ENCODE measurements at places on chromosomes 2 and 18.

- no peak for DNase-seq
Measured at GRCh38 chr2:16960579-16960978, 294.9 kb upstream of the CYRIA start.

DNA sequence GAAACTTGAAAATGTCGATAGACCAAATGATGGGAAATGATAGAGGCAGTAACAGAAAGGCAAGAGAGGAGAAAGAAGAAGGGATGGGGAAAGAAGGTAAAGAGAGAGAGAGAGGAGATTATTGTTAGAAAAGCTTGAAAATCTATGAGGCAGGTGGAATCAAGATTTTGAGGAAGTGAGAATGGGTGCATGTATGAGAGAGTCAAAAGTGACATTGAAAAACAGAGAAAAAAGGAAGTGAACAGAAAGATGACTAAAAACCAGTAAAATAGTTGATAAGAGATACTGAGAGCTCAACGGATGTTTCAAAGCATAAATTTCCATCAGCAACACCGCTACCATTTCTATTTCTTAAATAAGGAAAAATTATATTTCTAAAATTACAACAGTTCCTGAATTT lies 327.4 kb upstream of the CWC22 start:
- no peak for DNase-seq

GRCh38 chr2:235527806-235528469 lies 34.1 kb downstream of the AGAP1 start:
- DNase-seq, result no peak

GRCh38 chr2:43326101-43326825 lies 99.9 kb upstream of the ZFP36L2 start:
- no peak for DNase-seq

DNA sequence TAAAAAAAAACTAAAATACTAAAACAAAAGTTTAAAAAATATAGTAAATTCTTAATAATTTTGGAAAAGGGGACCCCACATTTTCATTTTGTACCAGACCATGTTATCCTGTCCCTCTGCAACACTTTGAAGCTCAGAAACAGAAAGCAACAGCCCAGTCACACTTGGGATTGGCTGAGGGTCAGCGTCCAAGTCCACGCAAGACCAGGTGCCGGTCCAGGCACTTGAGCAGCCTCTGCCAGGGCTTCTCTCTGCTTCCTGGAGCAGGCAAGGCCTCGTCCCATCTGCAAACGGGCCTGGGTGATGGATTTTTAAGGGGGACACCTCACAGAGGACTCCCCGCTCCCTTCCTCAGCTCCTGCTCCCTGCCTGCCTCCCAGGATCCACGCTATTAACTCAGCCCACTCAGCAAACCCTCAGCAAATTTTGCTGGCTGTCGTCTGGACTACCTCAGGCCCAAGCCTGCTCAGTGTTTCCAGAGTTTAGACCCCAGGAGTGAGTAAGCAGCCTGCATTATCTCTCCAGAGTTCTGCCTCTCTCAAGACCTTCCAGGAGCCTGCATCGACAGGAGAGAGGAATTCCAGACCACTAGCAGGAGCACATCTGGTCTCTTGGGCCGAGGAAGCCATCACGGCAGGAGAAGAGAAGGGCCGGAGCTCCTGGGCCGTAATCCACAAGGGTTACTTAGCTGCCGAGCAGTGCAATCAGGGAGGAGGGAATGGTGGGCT lies 88.7 kb upstream of the STPG4 start:
- DNase-seq, result no peak

DNA sequence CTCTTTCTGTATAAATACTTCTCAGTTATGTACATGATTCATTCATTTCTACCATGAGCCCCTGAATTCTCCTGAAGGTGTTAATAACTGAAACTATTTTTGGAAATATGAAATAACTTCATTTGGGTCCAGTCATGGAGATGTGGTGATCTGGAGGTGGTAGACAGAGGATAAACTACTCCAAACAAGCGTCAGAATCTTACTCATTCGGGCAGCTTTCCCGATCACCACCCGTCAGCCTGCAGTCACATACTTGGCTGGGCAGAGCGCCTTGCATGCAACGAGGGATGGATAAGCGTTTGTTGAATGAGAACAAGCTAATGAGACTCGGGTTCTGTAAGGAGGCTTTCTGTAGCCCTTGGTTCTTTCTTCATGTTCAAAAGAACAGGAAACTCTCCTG lies 222.7 kb downstream of the CD226 start:
- no peak for DNase-seq

DNA sequence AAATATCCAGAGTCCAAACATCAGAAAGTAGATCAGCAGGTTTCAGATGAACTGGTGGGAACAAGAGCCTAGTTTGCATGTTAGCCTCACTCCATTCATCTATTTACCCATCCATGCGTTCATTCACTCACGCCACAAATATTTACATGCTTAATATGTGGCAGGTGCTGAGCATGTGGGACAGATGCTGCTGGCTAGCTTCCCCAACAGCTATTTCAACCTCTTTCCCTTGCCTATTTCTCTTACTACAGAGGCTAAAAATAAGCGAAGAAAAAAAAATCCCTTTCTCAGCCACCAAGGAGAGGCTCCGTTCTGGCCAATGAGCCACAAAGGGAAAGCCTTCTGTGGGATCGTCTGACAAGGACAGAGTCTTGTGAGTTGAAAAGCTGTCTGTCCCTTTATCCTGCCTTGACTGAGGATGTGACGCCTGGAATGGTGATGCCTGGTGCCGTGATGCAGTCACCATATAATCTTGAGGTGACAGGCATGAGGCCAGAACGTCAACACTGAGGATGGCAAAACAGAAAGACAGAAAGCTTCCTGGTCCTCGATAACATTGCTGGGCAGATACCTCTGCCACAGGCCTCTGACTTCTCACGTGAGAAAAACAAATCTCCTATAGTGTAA lies 78.2 kb downstream of the KCTD1 start:
- no peak for DNase-seq

GRCh38 chr2:23380562-23381065 lies 4.4 kb upstream of the KLHL29 start:
- DNase-seq, result no peak

DNA sequence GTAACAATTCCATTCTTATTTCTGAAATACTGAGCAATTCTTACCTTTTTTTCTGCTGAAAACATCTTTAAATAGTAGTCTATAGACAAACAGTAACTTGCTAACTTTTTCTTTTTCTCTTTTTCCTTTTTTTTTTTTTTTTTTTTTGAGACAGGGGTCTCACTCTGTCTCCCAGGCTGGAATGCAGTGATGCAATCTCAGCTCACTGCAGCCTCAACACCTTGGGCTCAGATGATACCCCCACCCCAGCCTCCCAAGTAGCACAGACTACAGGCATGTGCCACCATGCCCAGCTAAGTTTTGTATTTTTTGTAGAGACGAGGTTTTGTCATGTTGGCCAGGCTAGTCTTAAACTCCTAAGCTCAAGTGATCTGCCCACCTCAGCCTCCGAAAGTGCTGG lies 42.2 kb downstream of the MFSD6 start:
- no peak for DNase-seq

DNA sequence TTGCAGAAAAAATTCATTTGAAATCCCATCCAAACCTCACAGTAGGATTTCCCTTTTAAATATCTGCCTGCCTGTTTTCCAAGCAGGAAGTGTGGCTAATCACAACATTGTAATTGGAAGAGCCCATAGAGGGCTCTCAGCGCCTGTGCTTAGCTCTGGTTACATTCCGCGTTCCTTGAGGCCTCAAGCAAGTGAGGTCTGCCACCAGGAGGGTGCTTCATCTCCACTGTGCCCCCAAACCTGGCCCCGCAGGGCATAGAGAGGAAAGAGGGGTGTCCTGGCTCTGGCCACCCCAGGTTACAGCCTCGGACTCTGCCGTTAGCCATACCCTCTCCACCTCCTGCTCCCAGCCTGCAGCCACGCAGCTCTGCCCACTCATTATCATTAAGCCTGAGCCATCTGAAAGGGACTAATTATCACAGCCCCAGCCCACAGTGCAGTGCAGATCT lies 214.8 kb downstream of the SP3 start:
- DNase-seq, result peak; percentile 9

DNA sequence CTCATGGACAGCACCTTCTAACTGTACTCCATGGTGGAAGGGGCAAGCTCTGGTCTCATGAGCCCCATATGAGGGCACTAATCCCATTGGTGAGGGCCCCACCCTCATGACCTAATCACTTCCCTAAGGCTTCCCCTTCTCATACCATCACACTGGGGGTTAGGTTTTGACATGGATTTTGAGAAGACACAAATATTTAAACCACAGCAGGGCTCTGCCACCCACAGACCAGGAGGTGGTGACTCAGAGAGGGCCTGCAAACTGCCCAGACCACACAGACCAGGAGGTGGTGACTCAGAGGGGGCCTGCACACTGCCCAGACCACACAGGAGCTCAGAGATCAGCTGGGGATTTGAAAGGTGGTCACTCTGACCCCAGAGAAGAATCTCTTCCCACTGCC lies 222.0 kb downstream of the KLHL29 start:
- peak; percentile 50 for DNase-seq

DNA sequence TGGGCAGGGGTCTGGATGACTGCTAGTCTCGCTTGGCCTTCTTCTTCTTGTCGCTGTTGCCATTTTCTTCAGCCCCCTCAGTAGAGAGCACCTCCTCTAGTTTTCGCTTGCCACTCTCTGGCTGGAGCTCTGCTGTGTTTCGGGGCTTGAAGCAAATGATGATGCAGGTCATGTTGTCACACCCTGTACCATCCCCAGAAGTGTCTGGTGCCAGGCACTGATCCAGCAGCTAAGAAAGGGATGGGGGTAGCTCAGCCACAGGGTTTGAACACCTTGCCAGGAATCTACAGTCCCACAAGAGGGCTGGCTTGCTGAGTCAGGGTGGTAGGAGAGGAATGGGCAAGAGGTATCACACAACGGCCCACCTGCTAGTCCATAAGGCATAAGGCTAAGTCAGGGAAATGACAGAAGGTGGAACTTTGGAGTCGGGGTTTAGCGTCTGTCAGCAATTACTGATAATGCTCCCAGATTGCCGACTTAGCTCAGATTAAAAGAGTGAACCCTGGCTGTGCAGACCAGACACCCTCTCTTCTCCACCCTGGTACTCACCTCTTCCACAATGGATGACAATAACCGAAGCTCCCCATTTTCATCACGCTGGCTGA lies 1.1 kb upstream of the ZNF513 start:
- DNase-seq, result no peak

DNA sequence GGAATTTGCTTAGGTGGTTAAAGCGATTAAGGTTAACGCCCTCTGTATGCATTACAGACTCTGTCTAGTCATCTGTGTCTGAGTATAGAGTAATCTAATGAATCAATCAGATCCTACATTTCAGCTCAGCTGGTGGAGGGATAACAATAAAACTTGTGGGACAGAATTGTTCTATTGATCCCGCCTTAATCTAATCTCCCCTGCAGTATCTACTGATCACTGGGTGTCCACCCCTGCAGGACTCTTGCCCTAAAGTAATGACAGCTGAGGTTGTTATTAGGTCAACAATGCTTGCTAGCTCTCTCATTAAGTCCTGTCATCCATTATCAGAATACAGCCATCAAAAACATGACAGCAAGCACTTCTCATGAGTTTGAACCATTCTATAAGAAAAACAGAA lies 462.6 kb upstream of the TMEFF2 start:
- DNase-seq, result no peak

GRCh38 chr2:79235135-79235534 lies 75.6 kb upstream of the REG3A start:
- DNase-seq, result no peak

GRCh38 chr2:15092181-15092580 lies 459.7 kb downstream of the LRATD1 start:
- DNase-seq, result no peak

Measured in AG04449 (cell line).